IMR-90 (cell line): ENCODE measurements at places on chromosomes 16 and 17.

- no peak for DNase-seq
Observed at GRCh38 chr16:81517150-81517499, 72.5 kb downstream of the CMIP start.

- peak; percentile 66 for DNase-seq
Observed at GRCh38 chr17:31838636-31839225, 20.3 kb downstream of the COPRS start.

GRCh38 chr16:61471023-61471422 is 565.2 kb downstream of the CDH8 start:
- DNase-seq: no peak

DNA sequence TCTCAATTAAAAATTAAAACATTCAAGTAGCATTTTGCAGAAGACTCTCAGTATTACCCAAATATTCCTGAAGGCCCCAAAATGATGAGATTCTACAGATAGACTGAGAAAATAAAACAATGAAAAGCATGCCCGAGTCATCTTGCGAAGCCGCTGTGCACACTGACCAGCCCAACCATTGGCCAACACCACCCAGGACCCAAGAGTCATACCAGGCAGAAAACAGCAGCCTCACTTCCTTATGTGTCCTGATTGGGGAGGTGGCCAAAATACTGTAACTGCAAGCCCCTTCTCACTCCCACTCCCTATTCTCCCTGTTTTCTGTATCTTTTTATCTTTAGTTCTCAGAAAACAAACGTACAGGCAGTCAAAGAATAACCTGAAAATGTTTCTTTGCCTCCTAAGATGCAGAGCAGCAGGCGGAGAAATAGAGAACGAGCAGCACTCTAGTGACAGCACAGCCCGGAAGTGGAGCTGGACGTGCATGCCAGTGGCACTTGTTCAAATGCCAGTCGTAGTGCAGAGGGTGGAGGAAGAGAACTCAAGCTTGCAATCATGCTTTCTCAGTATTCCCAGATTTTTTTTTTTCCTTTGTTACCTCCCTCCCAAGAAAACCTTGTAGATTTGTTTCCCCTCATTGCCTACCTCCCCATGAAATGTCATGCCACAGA is 182.3 kb upstream of the SOX9 start:
- DNase-seq: no peak

GRCh38 chr17:50056961-50057330 is 1.0 kb downstream of the ITGA3 start:
- DNase-seq: peak; percentile 64

DNA sequence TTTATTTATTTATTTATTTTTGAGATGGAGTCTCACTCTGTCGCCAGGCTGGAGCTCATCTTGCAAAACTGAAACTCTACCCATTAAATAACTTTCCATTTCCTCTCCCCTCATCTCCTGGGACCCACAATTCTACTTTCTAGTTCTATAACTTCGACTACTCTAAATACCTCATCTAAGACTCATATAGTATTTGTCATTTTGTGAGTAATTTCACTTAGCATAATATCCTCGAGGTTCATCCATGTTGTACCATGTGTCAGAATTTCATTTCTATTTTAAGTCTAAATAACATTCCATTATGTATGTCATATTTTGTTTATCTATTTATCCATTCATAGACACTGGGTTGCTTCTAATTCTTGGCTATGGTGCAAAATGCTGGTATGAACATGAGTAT is 5.1 kb upstream of the NT5M start:
- DNase-seq: peak; percentile 58

DNA sequence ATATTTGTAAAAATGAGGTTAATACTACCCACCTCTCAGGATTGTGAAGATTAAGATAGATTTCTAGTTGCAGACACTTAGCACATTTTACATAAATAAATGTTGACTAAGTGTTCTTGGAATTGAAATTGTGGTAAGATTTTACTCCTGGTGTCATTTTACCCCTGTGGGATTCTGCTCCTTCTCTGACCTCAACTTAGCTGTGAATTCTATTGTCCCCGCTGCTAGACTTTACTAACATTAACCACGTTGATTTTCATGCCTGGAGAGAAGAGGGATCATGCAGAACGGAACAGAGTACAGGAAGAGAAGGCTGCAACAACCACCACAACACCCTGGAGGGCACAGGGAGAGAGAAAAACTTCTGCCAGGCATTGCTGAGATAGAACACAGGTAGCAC is 2.1 kb upstream of the TOM1L1 start:
- DNase-seq: no peak

DNA sequence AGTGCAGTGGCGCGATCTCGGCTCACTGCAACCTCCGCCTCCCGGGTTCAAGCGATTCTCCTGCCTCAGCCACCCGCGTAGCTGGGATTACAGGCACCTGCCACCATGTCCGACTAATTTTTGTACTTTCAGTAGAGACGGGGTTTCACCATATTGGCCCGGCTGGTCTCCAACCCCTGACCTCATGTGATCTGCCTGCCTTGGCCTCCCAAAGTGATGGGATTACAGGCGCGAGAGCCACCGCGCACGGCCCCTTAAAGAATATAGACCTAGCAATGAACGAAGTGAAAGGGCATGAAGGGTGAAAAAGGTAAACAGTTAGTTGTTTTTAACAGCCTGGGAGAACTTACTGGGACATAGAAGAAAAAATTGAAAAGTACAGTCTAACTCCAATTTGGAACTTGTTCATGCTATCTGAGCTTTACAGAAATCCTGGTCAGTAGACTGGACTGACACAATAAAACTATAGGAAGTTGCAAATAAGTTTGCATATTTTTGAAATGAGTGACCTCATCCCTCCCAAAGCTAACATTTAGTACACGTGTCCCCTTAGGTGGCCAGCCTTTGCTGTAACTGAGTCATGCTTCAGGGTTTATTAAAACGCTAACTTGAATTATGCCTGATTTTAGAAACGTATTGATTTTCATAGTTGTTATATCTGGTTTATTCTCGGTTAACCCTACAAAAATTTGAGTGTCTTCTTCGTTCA is 1.8 kb downstream of the COG1 start:
- peak; percentile 90 for DNase-seq

GRCh38 chr17:74541176-74542111 is 4.5 kb downstream of the CD300C start:
- DNase-seq: no peak

GRCh38 chr16:85715169-85716021 is 26.6 kb upstream of the GINS2 start:
- DNase-seq: peak; percentile 39

DNA sequence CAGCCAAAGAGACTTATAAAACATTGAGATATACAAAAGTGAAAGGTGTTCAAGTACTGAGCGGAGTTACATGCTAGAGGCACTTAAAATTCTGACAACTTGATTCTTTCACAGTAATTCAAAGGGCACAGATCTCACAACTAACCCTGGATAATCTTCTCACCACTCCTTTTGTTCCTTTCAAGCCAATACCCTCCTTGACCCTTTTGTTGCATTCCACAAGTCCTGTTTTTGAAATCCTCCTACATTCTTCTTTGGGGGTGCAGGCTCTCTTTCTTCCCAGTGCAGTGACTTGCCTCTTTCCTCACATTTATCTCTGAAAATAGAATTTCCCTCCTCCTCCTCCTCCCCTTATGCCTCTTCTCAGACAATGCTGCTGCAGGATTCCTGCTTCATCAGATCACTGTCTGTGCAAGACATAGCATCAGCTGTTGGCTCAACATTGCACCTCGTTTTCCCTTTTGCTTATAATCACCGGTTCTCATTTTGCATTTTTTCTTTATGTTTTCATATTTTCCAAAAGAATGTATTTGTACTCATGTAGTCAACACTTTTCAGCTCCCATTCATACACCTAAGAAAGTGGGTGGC is 199.3 kb downstream of the CDH8 start:
- DNase-seq: no peak

GRCh38 chr16:31869511-31870201 is 4.0 kb upstream of the ZNF267 start:
- peak; percentile 92 for DNase-seq

DNA sequence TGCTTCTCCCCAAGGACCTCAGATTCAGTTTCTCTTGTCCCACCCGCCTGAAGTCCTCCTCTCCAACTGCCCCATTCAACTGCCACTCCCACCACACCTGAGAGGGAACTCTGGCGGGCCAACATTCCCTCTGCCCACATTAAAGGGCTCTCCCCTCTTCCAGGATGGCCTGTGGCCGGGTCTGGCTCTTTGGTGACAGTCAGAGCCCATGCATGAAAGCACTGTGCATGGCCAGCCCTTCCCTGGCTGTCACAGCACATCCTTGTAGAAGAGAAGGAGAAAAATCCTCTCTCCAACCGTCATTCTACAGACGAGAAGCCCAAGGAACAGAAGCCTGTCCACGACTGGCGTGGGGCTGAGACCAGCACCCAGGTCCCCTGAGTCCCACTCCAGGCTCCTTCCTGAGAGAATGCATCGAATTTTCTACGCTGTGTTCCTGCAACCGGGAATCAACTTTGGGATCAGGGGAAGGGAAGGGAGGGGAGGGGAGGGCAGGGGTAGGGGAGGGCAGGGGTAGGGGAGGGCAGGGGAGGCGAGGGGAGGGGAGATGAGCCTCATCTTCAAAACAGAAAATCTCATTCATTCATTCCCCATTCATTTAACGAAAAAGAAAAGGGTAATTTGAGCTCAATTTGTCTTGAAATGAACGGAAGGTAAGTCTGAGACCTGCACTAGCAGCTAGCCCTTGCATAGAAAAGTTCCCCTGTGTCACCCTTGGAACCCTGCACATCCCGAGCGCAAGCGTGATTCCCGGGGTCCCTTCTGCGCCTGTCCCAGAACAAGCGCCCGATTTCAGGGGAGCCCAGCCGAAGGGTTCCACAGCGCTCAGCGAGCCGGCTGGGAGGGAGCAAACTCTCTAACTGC is at the start of gene ABCC12:
ABCC12 (minus strand) TSS at position 68 of the 864 bp plus-strand sequence. CDS start 9,569 bp downstream, outside the sequence.
- DNase-seq: no peak

GRCh38 chr16:84561291-84561690 is 56.6 kb downstream of the COTL1 start:
- DNase-seq: no peak

- no peak for DNase-seq
Observed at GRCh38 chr16:10037751-10038150, 144.5 kb downstream of the GRIN2A start.

GRCh38 chr17:17765359-17766076 is 71.3 kb downstream of the SREBF1 start:
- DNase-seq: peak; percentile 62

DNA sequence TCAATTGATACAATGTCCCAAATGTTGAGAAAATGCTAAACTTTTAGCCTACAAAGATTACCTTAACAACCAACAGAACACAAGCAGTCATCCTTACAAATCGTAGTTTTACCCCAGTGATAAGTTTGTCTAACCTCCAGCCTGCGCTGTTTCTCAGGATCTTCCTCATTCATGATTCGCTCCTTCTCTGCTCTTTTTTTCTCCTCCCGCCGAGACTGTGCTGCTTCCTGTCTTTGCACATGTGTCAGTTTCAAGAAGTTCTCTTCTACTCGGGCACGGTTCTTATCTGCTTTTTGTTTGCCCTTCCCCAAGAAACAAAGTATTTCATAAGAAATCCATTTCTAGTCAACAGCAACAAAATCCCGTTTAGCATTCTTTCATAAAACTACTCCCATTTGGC is 10.2 kb upstream of the STRADA start:
- DNase-seq: no peak

GRCh38 chr16:89422527-89422904 is 67.8 kb downstream of the ANKRD11 start:
- peak; percentile 59 for DNase-seq

- no peak for DNase-seq
Observed at GRCh38 chr16:23771027-23771426, 16.2 kb downstream of the CHP2 start.

DNA sequence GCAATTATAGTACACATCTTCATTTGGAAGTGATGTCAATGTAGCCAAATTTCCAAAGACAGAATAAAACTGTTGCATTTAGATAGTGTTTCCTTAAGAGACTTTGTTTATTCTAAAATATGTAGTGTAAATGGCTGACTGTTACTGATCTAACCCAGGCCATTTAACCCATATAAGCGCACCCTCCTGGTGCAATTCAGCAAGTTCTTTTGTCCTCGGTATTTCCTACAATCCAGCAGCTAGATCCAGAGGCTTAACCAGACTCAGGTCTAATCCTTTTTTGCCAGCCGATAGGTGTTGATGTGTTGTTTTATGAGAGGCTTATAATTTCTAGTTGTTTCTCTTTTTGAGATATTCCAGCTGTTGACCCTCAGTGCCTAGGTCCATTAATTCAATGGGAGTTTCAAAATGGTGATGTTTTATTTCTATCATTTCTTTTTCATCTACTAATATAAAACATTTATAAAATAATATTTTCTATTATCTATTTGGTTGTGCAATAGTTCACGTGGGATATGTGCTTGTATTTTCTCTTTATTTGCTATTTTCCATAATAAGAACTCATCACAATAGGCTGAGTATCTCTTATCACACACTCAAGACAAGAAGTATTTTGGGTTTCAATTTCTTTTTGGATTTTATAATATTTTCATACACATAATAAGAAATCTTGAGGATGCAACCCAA is 14.5 kb downstream of the ABCA9 start:
- DNase-seq: no peak

DNA sequence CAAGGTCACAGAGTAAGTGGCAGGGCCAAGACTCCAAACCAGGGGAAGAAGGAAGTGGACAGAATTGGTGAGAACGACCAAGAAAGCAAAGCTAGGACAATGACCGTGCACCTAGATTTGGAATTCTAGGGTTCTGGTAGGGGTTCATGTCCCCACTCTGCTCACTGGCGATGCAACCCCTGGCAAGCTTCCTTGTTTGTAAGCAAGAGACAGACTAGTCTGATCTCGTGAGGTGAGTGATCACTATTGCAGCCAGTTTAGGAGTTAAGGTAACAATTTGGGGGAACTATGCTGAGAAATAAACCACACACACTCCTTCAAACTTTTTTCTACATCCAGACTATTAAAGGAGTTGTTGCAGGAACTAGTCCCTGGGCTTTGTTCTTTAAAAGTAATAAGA is 48.1 kb downstream of the XPO6 start:
- no peak for DNase-seq

DNA sequence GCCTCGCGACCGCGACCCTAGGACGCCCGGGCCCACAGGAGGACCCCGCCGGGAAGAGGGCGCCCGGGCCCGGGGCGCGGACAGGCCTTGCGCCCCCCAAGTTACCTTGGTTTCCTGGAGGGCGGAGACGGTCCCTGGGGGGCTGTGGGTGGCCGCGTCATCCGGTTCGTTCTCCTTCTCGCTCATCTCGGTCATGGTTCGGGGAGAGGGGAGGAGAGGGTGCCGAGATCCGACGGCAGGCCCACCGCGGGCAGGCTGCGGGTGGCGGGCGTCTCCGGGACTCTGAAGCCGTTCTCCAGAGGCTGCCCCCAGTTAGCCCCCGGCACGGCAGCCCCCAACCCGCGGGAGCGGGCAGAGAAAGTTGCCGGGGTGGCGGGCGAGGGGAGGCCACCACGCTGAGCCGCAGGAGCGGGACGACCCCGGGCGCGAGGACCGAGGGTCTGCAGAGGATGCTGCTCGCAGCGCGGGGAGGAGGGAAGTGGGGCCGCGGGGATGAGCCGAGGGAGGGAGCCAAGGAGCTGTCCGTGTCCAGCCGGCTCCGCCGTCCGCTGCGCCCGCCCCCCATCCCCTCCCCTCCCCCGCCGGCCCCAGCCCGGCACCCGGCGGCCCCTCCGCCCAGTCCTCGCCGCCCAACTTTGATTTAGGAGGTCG is at the start of gene STAC2:
STAC2 (minus strand) TSS at position 638 of the 651 bp plus-strand sequence; CDS start at position 195, 443 bp downstream.
- no peak for DNase-seq

- DNase-seq: no peak
Observed at GRCh38 chr16:62240722-62241121, 204.5 kb upstream of the CDH8 start.

- DNase-seq: no peak
Observed at GRCh38 chr17:69949496-69949895, 125.5 kb upstream of the KCNJ16 start.
